ENCODE measurements at places on chromosomes 16 and 17.

GRCh38 chr17:16491131-16491702 is 776 bp downstream of the LRRC75A start:
- DNase-seq = no peak

GRCh38 chr17:36837195-36837938 is 99.9 kb upstream of the LHX1 start:
- no peak for DNase-seq

DNA sequence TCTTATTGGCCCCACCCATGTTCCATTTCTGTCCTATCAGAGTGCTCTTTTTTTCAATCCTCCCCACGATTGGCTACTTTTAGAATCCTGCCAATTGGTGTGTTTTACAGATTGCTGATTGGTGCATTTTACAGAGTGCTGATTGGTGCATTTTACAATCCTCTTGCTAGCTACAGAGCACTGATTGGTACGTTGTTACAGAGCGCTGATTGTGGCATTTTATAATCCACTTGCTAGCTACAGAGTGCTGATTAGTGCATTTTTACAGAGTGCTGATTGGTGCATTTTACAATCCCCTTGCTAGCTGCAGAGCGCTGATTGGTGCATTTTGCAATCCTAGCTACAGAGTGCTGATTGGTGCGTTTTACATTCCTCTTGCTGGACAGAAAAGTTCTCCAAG is 9.5 kb upstream of the CCL17 start:
- no peak for DNase-seq

DNA sequence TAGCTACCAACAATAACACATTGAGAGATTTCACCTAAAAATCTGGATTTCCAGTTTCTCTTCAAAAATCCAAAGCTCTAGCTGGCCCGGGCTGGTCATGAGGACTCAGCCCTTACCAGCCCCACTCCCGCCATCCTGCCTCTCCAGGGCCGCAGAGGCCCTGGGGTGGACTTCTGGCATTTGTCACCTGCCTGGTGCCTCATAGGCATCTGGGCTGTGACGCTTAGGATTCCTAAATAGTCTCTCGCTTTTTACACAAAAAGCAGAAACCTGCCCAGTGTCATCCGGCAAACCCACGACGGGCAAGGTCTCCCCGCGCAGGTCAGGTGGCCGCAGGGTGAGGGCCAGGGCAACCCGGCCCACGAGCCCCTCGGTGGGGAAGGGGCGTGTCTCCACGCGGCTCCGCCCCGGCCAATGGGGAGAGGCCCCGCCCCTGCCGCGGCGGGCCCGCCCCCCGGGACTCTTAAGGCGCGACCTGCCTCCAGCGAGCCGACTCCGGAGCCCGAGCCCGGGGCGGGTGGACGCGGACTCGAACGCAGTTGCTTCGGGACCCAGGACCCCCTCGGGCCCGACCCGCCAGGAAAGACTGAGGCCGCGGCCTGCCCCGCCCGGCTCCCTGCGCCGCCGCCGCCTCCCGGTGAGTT is at the start of gene VASN:
Gene VASN (plus strand): TSS at position 492 of the 644 bp plus-strand sequence. CDS start 9,030 bp downstream, outside the sequence.
- DNase-seq = peak; percentile 67

DNA sequence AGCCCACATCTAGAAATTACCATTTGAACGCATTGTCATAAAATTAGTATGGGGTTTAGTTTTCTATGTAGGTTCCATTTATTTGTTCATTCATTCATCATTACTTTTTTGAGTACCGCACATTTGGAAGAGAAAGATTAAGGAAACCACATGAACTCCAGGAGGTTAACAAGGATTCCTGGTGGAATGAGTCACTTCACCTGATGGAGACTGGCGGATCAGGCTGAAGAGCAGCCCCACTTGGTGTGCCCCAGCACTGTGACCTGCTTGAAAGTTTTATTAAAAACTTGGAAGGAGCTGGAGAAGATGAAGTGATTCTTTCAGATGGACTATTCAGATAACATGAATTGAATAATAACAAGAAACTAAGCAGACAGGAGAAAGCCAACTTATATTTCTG is 293.6 kb upstream of the CDH11 start:
- no peak for DNase-seq

GRCh38 chr17:82832411-82832810 is 7.4 kb downstream of the ZNF750 start:
- no peak for DNase-seq

DNA sequence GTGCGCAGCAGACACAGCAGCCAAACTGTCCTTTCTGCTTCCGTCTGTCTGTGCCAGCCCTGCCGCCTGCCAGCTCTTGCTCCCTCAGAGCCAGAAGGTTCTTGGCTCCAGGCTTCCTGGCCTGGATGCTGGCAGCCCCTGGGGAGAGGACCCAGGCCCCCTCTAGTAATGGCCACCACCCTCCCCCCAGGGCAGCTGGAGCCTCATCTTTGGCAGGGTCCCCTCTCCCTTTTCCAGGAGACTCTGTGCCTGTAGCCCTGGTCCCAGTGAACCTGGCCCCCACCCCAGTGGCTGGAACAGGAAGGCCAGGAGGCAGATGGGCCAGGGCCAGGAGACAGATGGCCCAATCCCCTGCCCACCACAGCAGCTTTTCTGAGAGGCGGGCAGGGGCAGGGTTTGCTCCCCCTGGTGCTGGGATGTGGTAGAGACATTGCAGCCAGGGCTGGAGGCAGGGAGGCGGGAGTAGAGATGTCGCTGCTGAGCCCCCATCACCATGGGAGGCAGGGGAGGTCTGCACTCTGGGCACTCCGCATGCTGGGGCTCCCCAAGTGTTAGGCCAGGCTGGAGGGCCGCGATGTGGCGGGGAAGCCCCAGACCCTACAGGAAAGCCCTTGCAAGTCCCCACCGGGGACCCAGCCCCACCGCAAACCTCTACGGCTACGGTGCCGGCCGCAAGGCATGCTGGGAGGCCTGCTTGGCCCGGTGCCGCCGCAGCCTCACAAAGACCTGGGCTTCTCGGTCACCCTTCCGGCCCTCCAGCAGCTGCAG is 16.7 kb downstream of the UNC13D start:
- peak; percentile 57 for DNase-seq

DNA sequence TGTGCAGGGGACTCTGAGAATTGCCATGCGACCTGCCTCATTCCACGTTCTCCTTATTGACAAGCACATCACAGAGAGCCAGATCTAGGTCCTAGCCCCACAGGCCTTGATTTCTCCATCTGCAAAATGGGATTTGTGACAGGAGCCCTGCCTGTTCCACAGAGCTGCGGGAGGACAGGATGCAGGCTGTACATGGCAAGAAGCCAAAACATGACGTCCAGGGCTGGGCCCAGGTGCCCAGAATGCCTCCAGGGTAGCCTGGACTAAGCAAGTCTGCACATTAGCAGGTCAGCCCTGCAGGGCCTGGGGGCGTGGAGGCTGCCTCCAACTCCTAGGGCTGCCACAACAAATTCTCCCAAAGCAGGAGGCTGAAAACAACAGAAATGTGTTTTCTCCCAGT is 235.7 kb upstream of the SDK2 start:
- DNase-seq = no peak

GRCh38 chr17:34401165-34401564 is 38.1 kb upstream of the CCL1 start:
- no peak for DNase-seq

DNA sequence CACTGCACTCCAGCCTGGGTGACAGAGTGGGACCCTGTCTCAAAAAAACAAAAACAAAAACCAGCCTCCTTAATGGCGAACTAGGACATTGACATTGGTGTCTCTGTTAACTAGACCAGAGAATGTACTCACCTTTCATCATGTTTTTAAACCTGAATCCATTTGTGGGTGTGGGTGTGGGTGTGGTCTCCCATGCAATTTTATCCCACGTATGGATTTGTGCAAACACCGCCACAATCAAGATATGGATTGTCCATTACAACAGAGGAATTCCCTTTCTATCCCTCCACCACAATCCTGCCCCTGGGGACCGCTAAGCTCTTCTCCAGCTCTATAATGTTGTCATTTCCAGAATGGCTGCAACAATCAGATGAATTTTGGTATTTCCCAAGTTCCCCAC is 49.9 kb downstream of the DNAH17 start:
- no peak for DNase-seq

GRCh38 chr17:28983286-28984230 is 22.3 kb downstream of the SEZ6 start:
- DNase-seq = no peak

DNA sequence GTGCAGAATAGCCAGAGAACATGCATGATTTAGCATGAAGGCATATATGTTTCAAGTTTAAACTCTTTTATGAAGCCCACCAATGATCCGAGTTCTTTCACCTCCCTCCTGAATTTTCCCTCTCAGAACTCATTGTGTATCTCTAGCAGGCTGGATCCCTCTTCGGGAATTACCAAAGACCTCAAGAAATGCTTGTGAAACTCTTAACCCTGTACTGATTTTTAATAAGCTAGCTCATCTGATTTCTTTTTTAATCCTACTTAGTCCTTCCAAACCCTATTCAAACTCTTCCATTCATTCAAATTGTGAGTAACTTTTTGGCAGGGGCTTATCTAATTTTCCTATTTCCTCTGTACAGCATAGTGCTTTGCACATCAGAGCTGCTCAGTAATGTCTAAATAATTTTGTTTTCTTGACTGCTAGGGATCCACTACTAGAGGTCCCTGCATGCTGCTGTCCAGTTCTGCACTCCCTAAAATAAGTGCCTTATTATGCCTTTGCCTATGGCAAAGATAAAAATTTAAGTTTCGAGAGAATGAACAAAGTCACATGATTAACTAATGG is 723.8 kb downstream of the CDH11 start:
- no peak for DNase-seq

DNA sequence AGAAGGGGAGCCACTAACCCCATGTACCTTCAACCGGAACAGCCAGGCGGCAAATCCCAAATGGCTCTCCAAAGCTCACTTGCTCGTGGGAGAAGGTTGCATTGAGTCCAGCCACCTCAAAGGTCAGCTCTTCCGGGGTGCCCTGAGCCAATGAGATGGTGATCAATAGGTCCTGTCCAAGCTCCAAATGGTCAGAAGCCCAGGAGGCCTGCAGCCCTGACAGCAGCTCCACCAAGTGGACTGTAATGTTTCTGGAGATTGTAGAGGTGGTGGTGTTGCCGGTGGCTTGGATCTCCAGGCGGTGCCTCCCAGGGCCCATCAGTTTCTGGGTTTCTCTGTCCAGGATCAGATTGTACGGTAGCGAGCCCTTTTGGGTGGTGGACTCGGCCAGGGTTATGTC is 39.9 kb upstream of the BCO1 start:
- DNase-seq = no peak

DNA sequence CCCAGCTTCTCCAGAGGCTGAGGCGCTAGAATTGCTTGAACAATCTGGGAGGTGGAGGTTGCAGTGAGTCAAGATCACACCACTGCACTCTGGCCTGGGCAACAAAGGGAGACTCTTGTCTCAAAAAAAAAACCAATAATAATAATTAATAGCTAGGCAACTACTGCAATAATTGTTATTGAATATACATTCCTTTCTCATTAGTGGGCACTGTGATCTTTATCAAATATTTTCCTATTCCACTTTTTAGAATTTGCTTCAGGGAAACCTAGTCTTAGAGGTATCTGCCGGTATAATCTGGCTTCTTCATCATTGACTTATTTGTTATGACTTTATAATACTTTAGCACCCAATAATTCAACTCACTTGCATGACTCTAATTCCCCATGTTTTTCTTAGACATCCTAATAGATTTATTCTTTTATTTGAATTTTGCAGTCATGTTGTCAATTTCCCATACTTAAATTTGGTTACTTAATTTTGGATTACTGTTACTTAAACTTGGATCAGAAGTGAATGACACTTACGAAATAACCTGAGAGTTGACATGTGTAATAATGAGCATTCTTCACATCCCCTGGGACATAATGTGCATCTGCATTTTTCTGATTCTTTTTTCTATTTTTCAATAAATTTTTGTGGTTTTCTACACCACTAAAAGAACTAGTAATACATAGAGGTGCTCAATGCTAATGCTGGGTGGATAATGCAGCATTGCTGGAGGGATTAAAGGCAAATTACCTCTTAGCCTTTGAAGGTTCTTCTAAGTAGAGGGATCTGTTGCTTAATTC is 25.0 kb upstream of the KCNJ16 start:
- no peak for DNase-seq

DNA sequence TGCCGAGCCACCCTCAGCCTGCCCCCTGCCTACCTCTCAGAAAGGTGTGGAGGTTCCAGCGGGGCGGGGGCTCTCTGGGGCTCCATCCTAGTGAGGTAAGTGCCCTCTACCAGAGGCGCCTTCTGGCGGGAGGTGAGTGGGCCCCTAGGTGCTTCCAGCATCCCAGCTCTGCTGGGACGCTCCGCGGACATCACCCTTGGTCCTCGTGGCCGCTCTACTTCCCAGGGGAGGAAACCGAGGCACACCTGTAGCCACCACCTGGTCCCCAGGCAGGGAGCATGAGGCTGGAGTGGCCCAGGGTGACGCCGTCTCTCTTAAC is 1.4 kb downstream of the MCRIP2 start:
- DNase-seq = no peak

- DNase-seq = no peak
Measured at GRCh38 chr16:87575027-87575804, 27.1 kb upstream of the JPH3 start.

- DNase-seq = no peak
Measured at GRCh38 chr17:40251576-40251975, 32.5 kb downstream of the WIPF2 start.

DNA sequence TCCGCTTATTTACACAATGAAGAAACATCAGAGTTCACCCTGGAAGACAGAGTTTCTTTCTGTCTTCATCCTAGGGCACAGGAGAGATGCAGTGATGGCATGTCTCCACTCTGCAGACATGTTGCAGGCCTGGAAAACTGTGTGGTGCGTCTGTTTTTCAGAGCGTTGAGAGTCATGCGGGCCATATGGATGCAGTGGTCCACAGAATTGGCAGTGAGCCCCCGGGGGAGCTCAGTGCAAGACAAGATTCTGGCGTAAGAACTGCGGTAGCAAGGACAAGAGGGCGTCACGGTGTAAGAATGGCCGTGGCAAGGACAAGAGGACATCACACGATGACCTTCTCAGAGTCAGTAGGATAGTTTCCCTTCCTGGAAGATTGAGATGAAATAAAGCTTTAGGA is 654.0 kb downstream of the MAF start:
- no peak for DNase-seq

DNA sequence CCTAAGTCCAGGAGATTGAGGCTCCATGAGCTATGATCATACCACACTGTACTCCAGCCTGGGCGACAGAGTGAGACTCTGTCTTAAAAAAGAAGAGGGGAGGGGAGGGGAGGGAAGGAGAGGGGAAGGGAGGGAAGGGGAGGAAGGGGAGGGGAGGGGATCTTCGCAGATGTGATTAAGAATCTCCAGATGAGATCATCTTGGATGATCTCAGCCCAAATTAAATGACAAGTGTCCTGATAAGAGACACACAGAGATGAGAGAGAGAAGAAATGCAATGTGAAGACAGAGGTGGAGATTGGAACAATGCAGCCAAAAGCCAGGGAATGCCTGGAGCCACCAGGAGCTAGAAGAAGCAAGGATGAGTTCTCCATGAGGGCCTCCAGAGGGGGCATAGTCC is 70.1 kb downstream of the EMP2 start:
- no peak for DNase-seq

DNA sequence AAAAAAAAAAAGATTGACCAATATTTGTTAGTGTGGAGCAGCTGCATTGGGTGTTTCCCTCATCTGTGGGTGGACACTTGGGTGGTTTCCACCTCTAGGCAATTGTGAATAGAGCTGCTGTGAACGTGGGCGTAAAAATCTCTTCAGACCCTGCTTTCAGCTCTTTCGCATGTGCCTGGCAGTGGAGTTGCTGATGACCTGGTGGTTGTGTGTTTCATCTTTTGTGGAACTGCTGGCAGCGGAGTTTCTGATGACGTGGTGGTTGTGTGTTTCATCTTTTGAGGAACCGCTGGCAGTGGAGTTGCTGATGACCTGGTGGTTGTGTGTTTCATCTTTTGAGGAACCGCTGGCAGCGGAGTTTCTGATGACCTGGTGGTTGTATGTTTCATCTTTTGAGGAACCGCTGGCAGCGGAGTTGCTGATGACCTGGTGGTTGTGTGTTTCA is 21.4 kb downstream of the ZC3H18 start:
- DNase-seq = peak; percentile 58

Measured in CD4-positive, alpha-beta T cell treated with Interferon alpha-2 for 1 hour (primary cell).